GM19239 (cell line): ENCODE measurements at places on chromosomes 16 and 17.

GRCh38 chr17:78567991-78568390 lies 9.2 kb downstream of the DNAH17 start:
- DNase-seq, result no peak

DNA sequence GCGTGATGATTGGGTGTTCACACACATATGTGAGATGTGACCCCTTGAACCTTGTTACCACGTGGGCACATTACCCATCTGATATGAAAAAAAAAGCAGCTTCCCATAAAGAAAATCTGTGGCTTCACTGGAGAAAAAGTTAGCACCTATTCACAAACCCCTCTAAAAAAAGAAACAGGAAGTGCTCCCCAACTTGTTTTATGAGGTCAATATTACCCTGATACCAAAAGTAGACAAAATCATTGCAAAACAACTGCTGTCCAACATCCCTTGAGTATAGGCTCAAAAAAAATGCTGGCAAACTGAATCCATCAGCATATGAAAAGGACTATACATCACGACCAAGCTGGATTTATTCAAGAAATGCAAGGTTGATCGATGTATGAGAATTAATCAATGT lies 99.7 kb upstream of the RBL2 start:
- no peak for DNase-seq

DNA sequence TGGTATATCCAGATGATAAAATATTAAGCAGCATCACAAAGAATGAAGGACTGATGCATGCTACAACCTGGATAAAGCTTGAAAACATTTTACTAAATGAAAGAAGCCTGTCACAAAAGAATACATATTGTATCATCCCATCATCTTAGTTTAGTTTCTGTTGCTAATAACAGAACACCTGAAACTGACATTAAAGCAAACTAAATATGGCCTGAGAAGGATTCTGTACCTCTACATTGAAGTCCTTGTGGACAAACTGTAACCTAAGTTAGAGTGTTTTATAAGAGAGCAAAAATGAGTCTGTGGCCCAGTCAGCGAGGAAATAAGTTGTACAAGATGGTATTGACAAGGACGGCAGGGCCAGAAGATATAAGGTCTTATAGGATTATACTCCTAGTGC lies 261.0 kb upstream of the CPHXL start:
- no peak for DNase-seq

DNA sequence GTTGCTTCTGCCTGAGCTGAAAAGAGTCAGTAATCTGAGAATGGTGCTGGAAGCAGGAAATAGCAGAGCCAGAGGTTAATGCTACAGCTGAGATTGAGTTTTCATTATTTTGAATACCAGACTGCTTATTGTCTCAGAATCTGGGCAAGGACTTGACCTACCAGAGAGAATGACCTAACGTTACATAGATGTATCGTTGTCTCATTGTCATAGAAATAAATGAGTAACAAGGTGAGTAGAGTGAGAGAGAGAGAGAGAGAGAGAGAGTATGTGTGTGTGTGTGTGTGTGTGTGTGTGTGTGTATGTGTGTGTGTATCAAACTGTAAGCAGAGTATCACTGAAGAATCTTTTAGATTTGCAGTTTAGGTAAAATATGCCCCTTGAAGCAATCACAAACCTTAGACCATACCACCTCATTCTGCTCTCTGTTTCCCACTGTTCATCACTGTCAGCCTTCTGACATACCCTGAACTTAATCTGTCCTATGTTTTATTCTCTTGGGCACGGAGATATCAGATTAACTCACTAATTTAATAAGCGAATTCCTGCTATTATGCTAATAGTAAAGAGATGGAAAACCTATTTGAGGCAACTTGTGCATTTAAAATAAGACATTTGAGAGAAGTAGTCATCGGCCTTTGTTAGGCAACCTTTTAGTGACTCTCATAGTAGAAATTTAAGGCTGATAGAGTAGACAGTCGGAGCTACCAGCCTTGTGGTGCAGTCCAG lies 87.8 kb downstream of the CYB561 start:
- DNase-seq, result no peak

GRCh38 chr16:16158741-16159374 lies 64.4 kb downstream of the ABCC6 start:
- no peak for DNase-seq

- DNase-seq, result no peak
Observed at GRCh38 chr17:16438173-16438556, 22.8 kb downstream of the TRPV2 start.
